ENCODE measurements at places on chromosomes 2 and 18.

GRCh38 chr2:96655526-96655925 is 13.0 kb downstream of the FER1L5 start:
- no peak for DNase-seq

- peak; percentile 70 for DNase-seq
These were observed 891 bp downstream of the KDM3A start for GRCh38 chr2:86441882-86442641.

GRCh38 chr2:1081451-1082225 is 131.0 kb downstream of the SNTG2 start:
- no peak for DNase-seq

- no peak for DNase-seq
These were observed 128.4 kb downstream of the INO80D start for GRCh38 chr2:205957452-205958154.

DNA sequence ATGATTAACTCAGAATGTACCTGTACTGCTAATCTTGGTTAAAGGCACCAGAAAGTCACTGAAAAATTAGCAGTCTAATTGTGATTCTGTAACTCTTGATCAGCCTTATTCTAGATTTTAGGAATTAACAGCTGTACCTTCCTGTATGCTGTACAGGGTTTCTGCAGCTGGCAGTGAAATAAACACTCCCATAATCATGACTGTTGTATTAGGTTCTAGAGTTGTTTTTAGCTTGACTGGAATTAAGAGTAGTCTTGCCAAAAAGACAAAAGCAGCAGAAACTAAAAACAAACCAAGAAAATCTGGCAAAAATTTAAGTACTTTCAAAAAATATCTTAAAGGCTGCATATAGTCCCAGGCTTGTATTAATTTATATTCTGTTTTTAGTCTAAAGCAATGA is 103.5 kb downstream of the SOS1 start:
- DNase-seq: no peak

GRCh38 chr2:174486563-174487107 is at the start of gene GPR155:
Gene GPR155 (minus strand): TSS chr2:174487029. CDS start chr2:174481956, 5,073 bp downstream.
- peak; percentile 62 for DNase-seq

GRCh38 chr2:57160976-57161375 is 885.6 kb upstream of the VRK2 start:
- DNase-seq: no peak

DNA sequence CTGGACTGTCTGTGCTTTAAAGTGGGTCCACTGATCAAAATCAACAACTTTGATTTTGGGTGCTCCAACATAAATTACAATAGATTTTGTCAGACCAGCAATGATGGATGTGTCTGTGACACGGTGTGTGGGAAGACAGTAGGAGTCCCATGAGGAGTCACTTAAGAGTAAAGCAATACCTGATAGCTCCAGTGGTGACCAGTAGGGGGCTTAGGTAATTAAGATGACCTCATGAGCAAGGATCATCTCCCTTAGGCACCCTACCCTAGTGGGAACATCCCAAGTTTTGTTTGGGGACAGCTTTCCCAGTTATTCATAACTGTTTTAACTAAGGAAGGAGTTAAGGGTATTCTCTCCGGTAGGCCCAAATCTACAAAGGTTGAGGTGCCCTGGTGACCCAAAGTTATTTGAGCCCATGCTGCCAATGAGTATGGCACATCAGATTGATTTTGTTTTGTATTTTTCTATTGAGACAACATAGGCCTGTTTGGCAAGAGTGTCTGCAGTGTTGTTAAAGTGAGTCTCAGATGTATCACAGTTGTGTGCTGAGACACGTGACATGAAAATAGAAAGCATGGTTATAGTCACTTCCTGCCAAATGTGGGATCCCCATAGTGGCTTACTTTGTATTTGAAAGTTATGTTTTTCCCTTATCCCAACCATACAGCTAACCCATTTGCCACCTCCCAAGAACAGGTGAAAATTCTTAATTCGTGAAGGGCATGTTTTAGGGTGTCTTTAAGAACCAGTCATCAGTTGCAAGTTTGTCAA is 1337.6 kb upstream of the SLC39A10 start:
- DNase-seq: no peak

DNA sequence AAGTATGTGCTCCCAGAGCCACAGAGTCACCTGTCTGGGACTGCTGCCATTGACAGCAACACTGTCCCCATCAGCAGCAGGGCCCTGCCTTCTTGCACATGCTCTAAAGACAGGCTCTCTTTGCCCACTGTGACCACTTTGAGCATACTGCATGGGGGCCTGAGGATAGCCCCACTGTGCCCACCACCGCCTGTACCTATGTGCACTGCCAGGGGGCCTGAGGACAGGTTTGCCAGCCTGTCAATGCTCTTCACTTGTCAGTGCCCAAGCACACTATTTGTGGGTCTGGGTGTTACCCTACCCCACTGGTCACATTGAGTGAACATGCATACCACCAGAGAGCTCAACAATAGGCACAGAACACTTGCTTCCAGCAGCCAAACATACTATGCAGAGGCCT is 1137.0 kb upstream of the FANCL start:
- DNase-seq: no peak

GRCh38 chr18:79223431-79223830 is 154.2 kb downstream of the ATP9B start:
- no peak for DNase-seq

DNA sequence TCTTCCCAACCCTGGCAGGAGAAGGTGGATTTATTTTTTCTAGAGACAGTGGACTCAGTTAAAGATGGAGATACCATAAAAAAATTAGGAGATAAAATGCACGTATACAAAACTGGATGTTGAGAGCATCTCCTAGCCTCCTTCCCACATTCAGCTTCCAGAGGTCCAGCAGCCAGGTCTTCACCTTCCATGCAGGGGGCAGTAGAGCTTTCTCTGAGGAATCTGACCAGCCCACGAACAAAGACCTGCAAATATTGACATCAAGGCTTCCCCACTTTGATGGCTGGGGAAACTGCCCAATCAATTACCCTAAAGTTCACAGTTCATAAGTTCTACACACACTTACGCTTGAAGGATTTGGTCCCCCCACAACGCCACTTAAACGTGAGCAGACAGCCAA is 24.5 kb downstream of the AQP4 start:
- no peak for DNase-seq

DNA sequence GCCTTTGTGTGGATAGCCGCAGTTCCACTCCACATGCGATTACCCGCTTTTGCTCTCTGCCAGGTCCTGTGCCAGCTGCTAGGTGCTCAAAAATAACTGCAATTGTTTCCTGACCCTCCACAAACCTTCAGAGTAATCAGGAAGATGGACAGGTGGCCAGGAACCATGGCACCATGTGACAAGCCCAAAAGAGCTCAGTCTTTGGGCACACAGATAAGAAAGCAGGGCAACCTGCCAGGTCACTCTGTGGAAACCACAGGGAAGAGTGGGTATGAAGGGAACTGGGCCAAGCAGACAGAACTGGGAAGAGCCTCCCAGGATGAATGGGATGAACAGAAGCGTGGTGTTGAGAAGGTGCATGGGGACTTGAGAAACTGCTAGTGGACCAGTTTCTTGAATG is 79.4 kb upstream of the AGAP1 start:
- no peak for DNase-seq

DNA sequence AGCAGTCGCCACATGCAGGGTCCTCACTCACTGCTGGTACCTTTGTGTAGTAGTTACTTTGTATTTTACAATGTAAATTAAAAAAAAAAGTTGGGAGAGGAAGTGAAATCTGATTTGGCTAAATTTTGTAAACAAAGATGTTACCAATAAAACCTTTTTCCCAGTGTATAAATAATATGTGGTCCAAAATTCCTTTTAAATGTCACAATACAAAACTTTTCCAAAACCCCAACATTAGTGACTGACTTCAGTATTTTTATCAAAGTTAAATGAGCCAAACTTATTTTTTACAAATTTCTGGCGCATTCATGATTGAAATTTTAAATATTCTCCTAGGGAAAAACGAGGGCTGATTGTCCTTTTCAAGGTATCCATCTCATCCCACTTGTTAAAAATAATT is 239.9 kb downstream of the AGAP1 start:
- no peak for DNase-seq

DNA sequence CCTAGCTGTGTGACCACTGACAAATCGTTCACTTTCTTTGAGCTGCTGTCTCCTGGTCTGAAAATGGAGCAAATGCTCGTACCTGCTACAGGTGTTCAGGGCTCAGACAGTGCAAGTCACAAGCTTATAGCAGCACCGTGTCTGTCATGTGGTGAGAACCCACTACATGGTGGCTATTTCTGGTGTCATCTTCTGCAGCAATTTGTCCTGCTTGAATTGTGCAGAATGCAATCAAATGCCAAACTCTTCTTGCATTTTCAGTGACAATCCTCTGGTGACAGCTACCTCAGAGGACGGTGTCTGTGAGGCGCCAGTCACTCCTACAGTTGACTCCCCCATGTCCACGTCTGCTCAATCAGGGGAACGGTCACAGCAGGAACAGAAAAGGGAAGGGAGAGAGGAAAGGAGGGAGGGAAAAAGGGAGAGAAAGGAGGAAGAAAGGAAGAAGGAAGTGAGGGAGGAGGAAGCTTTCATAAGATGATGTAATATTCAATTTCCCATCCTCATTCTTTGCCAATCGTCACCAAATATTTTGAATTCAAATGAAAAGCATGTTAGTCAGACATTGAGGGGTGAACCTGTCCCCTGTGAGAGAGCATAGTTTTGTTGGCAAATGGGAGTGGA is 122.2 kb downstream of the BCL2 start:
- no peak for DNase-seq

- no peak for DNase-seq
These were observed 24.5 kb downstream of the PIAS2 start for GRCh38 chr18:46892842-46893241.

- DNase-seq: peak; percentile 22
These were observed 80.7 kb upstream of the MEX3C start for GRCh38 chr18:51278045-51278649.

GRCh38 chr2:203648273-203648672 is 58.2 kb upstream of the CD28 start:
- DNase-seq: no peak

GRCh38 chr2:222709191-222709891 is 37.9 kb downstream of the MOGAT1 start:
- peak; percentile 22 for DNase-seq

GRCh38 chr2:156189143-156189542 is 143.4 kb downstream of the NR4A2 start:
- no peak for DNase-seq

GRCh38 chr2:224645722-224646121 is 60.6 kb upstream of the CUL3 start:
- DNase-seq: no peak

DNA sequence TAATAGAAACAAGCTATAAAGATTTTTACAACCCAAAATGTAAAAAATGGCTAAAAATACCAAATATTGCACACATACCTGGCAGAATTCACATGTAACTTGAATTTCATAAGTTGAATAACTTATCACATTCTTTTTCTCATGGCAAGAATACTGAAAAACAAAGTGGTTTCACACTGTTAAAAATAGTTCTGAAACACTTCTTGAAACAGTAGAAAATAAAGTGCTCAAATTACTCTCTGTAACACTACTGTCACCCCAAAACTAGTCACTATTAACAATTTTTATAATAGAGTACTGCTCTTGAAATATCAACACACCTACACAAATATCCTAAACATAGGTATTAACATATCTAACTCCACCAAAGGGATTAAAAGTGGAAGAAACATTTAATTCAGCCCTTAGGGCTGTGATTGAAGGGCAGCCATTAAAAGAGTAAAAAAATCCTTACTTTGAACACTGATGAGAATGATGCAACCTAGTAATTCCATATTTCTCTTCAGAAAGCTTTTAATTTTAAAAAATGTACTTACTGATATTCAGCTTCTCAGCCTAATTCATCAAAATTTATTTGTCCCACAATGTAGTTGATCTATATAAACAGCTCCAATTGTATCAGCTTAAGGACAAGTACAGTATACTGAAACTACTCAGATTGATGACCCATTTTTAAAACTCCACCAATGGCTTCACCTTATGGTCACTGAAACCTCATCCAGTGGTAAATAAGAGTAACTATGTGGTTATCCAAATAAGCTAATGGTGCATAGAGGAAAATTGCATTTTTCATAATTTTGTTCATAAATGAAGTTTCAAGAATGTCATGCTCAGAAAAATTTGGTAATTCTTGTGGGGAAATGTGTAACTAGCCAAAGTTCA is 31.4 kb downstream of the ATF2 start:
- no peak for DNase-seq

- DNase-seq: no peak
These were observed 18.8 kb upstream of the GPR17 start for GRCh38 chr2:127626917-127627739.

- DNase-seq: no peak
These were observed 86.5 kb upstream of the EPB41L3 start for GRCh38 chr18:5630057-5630899.

DNA sequence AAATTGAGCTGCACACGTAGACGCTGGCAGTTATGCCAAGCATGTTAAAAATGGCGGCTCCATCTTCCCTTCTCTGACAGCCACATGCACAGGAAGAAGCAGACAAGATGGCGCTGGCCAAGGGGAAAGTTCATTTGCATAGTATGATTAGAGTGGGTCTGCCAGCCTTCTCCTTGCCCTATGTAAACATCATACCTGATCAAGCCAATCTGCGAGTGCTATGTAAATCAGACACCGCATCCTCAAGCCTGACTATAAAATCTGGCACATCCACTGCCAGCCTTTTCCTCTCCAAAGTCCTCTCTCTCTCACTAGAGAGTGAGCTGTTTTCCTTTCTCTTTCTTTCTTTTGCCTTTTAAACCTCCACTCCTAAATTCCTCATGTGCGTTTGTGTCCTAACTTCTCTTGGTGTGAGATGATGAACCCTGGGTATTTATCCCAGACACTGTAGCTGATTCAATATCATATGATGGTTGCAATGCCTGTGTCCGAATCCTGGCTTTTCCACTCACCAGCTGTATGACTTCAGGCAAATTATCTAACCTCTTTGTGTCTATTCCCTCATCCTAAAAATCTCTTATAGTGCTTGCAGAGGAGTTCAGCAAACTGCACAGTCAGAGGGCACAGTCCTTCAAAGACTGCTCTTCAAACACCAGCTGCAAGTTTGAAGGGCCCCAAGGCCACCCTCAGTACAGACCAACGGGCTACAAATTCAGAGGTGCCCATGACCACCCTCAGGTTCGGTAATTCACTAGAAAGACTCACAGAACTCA is 39.3 kb upstream of the ITSN2 start:
- no peak for DNase-seq

- no peak for DNase-seq
These were observed 16.2 kb downstream of the SCYGR8 start for GRCh38 chr2:227761740-227762476.

DNA sequence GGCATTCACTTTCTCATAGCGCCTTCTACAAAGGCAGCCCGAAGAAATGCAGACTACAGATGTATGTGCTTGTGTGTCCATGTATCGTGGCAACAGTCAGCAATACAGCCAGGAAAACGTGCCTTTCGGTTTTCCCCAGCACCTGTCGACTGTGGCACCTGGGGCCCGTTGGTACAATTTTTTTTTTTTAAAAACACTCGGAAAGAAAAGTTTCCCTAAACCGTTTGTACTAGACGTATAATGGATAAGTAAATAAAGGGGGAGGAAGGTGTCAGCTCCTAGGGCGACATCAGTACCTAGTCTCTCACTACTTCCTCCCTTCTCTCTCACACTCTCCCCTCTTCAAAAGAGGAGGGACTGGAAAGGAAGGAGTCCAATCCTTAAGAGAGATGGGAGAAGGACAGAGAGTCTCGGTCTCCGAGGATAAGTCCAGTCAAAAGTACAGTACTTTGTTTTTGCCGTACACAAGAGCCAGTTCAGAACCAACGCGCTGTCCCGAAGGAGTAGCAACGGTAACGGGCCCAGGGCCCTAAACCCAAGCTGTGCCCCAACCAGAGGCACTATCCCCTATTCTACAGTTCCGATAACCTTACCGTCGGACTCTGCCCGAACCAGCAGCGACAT is 759 bp downstream of the PPP4R3B start:
- DNase-seq: peak; percentile 65

Measured in Kasumi-1 (cell line).